Stimulated activated CD8-positive, alpha-beta memory T cell treated with anti-CD3 and anti-CD28 coated beads, Interleukin-4, amount 100 ng/mL, for 1 hour (primary cell): ENCODE measurements at places on chromosomes 12 and 14.

GRCh38 chr12:41254004-41254914 is 66.1 kb downstream of the PDZRN4 start:
- DNase-seq: no peak

GRCh38 chr12:88307961-88308360 is 165.9 kb downstream of the TMTC3 start:
- no peak for DNase-seq

- DNase-seq: no peak
Measured at GRCh38 chr12:7966563-7966962, 30.6 kb upstream of the SLC2A3 start.

DNA sequence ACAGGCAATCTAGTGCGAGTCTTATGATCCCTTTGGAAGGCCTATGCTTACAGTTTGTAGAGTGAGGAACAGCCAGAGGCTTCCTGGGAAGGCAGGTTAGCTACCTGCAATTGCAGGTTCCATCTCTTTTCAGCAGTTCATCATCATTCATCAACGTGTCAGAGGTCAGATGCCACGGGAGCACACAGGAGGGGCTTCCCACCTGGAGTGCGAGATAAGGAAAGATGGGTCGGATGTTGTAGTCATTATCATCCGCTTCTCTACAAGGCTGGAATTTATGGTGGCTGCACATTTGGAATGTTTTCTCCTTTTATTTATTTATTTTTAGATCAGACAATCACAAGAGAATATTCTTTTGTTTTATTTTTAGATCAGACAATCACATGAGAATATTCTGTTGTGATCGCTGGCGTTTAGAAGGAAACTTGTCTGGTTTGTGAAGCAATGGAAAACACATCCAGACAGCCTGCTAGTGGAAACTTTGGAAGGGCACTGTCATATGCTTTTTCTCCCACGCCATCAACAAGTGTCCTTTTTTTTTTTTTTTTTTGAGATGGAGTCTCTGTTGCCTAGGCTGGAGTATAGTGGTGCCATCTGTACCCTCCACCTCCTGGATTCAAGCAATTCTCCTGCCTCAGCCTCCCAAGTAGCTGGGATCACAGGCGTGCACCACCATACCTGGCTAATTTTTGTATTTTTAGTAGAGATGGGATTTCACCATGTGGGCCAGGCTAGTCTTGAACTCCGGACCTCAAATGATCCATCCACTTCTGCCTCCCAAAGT is 1.9 kb upstream of the BICD1 start:
- DNase-seq: no peak

DNA sequence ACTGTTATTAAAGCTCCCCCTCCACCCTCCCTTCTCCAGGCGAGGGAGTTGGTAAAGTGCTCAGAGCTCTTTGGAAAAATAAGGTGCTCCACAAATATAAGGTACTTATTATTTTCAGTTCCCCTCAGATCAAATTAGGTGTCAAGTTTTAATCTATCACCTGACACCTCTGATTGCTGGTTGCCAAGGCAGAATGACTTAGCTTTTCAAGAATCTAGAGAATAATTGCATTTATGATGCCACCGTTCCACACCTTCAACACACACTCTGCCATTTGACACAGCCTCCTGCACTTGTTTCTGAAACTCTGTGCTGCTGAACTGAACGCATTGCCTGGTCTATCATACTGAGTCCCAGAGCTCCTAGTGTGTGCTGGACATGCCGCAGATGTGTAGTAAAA is 128.6 kb downstream of the CRACR2A start:
- no peak for DNase-seq

- no peak for DNase-seq
Measured at GRCh38 chr14:93035917-93036651, 79.6 kb downstream of the ITPK1 start.

DNA sequence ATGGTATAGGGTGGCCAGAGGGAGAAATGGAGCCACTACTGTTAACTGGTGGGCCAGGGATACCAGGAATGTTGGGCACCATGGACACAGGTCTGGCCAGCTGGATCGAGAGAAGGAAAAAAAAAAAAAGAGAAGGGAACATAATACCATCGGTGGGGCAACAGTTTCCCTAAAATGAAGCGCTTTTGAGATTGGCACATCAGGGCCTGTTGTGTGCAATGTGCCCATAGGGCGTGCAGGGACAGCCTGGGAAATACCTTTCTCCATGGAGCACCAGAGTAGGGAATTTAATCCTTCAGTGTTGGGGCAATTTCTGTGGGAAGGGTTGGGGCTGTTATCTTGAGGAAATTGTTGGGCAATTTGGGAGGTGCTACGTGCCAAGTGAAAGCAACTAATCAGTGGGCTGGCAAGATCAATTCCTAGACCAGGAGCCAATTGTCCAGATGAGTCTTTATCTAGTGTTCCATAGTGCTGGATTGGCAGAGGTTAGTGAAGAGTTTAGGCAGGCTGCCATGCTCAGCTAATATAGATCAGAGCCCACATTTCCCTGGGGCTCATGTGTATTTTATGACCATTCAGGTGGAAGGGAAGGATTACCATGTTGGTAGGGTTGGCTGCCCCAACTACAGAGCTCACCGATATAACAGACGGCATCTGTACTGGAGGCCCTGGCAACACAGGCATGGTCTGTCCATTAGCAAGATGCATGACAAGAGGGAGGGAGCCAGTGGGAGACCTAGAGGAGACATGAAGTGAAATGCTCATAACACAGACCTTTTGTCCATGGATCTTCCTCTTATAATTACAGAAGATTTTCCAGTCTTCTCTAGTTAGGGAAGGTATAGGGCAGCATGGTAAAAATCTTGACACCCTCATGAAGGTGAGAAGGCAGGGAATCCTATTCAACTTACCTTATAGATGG is 25.5 kb upstream of the NPFF start:
- no peak for DNase-seq

- no peak for DNase-seq
Measured at GRCh38 chr12:11886339-11886738, 184.4 kb upstream of the BCL2L14 start.

DNA sequence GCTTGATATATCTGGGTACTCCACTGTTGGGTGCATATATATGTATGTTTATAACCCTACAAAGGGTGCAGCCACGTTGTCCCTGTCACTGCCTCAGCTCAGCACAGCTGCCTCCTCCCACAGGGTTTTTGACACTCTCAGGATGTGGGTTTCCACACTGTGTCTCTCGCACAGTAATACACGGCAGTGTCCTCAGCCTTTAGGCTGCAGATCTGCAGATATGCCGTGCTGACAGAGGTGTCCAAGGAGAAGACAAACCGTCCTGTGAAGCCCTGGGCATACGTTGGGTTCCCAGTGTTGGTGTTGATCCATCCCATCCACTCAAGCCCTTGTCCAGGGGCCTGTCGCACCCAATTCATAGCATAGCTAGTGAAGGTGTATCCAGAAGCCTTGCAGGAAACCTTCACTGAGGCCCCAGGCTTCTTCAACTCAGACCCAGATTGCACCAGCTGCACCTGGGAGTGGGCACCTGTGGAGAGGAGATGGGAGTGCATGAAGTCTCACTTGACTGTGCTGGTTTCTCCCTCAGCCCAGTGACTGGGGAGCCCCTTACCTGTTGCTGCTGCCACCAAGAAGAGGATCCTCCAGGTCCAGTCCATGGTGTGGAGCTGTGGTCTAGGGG is 498.7 kb downstream of the TMEM121 start:
- no peak for DNase-seq

GRCh38 chr12:122527478-122527944 is 462 bp downstream of the KNTC1 start:
- DNase-seq: no peak

GRCh38 chr12:129084875-129085826 is 231.9 kb downstream of the GLT1D1 start:
- no peak for DNase-seq

- DNase-seq: no peak
Measured at GRCh38 chr12:79673354-79673753, 17.4 kb downstream of the PAWR start.

- no peak for DNase-seq
Measured at GRCh38 chr12:54008260-54008552, 579 bp upstream of the HOXC8 start.

DNA sequence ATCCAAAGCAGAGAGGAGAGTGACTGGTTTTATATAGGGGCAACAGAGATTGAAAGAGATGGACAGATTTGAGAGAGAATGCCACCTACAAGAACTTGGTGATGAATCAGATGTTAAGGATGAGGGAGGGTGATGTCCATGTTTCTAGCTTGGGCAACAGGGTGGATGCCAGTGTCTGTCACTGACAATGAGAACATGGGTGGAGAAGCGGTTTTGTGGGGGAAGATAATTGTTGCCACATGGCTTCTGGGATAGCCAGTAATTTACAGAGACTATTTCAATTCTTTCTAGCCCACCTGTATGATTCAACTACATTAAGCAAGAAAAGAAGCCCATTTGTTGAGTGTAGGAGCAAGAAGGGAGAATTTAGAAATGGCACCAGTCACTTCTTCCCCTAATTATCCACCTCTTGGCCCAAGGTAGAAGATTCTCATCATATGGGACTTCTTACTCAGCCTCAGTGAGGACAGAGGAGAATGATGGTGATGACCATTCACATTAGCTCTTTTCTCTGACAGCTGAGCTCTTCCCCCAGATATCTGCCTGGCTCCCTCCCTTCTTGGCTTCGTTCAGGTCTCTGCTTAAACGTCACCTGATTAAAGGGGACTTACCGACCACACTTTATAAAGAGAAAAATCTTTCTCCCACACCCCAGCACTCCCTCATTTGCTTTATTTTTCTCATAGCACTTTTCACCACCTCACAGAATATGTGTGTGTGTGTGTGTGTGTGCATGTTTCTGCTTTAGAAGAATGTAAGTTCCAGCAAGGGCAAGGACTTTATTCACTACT is 117.8 kb downstream of the DUSP6 start:
- DNase-seq: no peak

- no peak for DNase-seq
Measured at GRCh38 chr14:30874120-30874998, at the start of gene COCH. Gene COCH (plus strand): TSS chr14:30874559. CDS start chr14:30874939, 380 bp downstream.

DNA sequence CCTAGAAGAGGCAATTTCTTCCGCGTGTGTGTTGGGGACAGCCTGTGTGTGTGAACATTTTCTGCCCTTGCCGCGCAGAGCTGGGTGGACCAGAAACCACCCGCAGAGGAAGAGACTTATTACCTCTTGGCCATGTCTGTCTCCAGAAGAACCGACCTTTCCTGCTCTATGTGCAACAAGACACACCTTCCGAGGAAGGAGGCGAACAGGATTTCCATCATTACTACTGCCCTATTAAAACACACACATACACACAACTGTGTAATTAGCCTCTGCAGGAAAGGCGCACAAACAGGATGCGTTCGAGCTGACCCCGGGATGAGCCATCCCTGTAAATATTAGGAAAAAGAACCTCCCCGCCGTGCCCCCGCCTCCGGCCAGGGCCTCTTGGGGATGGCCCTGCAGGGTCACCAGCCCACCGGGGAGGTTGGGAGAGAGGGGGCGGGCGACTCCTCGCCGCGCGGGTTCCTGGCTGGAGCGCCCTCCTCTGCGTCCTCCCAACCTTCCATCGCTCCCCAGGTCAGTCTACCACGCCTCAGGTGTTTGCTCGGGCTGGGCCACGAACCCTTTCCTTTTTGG is 484 bp upstream of the PRKCH start:
- DNase-seq: no peak

GRCh38 chr12:452667-453210 is 7.0 kb upstream of the B4GALNT3 start:
- DNase-seq: no peak

GRCh38 chr12:125402874-125403789 is 337.9 kb downstream of the AACS start:
- DNase-seq: no peak

GRCh38 chr12:89538897-89539296 is 13.1 kb upstream of the POC1B start:
- no peak for DNase-seq

DNA sequence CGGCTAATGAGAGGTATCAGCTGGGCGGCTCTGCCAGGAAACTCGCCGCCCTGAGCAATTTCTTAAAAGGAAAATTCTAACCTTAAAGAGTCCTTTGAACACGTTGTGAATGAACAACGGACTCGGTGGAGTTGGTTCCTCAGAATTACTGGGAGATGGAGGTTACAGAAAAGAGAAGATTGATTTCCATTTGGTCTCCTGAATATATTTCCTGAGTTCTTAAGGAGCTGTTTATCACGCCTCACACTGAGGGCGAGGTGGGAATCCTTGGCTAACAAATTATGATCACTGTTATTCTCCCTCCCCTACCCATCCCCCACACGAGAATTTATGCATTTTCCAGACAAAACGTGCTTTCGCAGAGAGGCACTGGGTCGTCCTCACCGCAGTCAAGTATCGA is 194.5 kb upstream of the C14orf180 start:
- no peak for DNase-seq
